Epithelial cell of alveolus of lung (primary cell): ENCODE measurements at places on chromosomes 3 and 15. TPM values are rescaled to one million over a fixed set of nuclear protein-coding genes. Genes with fewer than 3 reads are reported as not detected.

SMCO1 gene
- not detected in 2 replicates for total RNA-seq

MAGEL2 gene
- total RNA-seq, result 0.52 and 4.5 TPM in 2 replicates

GOLGA6L10 gene
- total RNA-seq, result 0.13 TPM in 1 of 2 replicates, not detected in the other

MFAP1 gene
- 21.1 and 27.1 TPM in 2 replicates for total RNA-seq

COLQ gene
- 0.08 TPM in 1 of 2 replicates, not detected in the other for total RNA-seq

SCG3 gene
- not detected in 2 replicates for total RNA-seq

RYR3 gene
- not detected in 2 replicates for total RNA-seq

RPL29 gene
- 2,354 and 3,771 TPM in 2 replicates for total RNA-seq

VILL gene
- 2.7 and 5.5 TPM in 2 replicates for total RNA-seq

PIGZ gene
- 0.78 and 4.7 TPM in 2 replicates for total RNA-seq
